ENCODE measurements at places on chromosomes 12 and 14.

- no peak for DNase-seq
These were observed 193.7 kb upstream of the PDE3A start for GRCh38 chr12:20174528-20175175.

DNA sequence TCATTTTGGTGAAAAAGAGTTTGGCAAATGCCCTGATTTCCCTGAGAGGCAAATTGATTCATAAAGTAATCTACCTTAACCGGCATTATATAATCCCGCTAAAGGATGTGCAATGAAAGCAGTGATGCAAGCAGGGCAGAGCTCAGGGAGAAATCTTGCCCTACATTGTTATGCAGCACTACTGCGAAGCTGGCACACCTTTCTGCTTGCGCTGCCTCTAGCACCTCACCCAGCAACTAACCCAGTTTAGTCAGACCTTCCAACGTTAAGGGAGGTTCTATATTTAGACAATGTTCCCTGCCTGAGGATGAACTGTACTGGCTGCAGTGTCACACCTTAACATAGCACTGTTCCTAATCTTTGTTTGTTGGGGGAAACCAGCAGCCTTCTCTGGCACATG is 60.8 kb upstream of the CCDC196 start:
- DNase-seq: no peak

- DNase-seq: no peak
These were observed 11.9 kb downstream of the GPR68 start for GRCh38 chr14:91232603-91233002.

- DNase-seq: peak; percentile 7
These were observed 230.5 kb downstream of the EFCAB11 start for GRCh38 chr14:89723930-89724627.

- DNase-seq: peak; percentile 18
These were observed 23.8 kb downstream of the BAZ1A start for GRCh38 chr14:34851395-34851794.

DNA sequence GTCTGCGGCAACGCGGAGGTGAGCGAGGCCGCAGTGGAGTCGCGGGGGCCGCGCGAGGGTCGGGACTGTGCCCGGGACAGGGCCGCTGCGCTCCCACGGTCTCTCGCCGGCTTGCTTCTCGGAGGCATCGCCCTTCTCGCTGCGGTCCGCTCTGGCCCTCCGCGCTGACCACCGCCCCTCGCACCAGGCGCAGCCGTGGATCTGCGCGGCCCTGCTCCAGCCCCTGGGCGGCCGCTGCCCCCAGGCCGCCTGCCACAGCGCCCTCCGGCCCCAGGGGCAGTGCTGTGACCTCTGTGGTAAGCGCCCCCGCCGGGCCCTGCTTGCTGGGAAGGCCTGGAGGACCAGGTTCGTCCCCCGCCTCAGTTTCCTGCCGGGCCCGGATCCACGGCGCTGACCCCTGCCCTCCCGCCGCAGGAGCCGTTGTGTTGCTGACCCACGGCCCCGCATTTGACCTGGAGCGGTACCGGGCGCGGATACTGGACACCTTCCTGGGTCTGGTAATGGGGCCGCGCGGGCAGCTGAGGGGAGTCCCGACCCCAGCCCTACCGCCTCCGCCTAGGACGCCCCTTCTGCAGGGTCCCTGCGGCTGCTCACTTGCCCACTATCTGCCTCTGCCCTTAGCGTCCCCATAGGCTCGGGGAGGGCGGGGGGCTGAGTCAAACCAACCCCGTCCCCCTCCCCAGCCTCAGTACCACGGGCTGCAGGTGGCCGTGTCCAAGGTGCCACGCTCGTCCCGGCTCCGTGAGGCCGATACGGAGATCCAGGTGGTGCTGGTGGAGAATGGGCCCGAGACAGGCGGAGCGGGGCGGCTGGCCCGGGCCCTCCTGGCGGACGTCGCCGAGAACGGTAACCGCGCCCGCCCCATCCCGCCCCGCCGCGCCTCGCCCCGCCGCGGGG is 7.0 kb downstream of the AMN start:
- DNase-seq: no peak

GRCh38 chr12:113461666-113462065 is 10.0 kb downstream of the LHX5 start:
- no peak for DNase-seq

DNA sequence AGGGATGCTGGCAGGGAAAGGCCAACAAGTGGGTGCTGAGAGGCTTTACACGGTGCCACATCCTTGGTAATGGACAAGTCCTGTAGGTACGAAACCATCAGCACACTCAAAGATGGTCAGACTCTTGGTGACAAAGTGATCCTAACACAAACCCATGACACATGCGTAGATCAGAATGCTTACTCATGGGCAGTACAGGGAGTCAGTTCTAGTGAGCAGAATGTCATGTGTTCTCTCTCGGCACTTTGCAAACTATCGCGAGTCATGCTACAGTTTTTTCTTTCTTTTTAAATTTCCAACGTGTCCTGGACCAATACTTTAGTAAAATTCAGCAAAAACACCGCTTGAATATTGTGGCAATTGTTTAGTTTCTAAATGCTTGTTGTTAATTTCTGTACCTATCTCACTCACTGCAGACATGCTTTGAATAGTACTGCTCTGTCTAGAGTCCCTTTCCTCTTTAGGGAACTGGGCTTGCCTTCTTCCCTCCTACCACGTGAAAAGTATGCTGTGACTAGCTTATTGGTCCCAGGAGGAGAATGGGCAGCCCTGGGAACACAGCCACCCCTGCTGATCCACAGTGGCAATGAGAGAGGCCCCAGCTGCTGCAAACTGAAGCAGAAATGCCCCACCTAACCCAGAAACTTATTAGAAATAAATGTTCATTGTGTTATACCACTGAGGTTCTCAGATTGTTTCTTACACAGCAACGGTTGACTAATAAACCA is 62.4 kb downstream of the UBR7 start:
- DNase-seq: peak; percentile 61

DNA sequence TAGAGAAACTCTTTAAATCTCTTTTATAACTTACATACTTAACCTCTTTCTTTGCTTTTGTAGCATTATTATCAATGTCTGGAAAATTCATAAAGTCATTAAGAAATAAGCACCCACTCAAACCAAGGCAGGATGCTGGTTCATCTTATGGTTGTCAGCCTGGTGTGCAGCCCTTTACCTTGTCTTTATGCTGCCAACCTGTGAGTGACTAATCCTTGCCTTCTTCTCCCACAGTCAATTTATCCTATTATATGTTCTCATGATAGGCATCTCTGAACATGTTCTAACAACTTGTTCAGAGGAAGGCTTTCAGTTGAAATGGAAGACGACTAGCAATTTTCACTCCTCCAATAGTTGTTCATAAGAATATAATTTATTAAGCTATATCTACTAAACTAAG is 186.9 kb upstream of the CAND1 start:
- no peak for DNase-seq

DNA sequence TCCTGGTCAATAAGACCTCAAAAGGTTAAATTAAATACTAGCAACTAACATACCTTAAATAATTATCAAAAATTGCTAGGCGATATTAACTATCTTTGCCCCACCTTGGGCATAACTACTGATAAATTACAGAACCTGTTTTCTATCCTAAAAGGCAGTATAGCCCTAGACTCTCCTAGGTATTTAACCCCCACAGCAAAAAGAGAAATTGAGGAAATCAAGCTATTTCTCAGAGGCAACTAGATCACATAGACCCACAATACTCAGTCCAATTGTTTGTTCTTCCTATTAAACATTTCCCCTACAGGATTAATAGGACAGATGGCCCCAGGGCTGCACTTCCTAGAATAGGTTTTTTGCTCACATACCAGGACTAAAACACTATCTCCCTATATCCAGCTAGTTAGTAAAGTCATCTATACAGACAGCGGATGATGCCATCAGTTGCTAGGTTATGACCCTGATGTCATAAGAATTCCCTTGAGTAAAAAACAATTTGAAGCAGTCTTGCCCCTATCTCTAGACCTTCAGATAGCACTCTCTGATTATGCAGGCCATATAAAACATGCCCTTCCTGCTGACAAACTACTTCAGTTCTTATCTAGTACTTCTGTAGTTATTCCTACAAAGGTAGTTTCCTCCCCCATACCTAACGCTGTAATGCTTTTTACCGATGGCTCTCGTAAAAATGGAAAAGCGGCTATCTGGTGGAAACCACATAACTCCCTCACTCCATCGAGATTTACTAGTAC is 118.4 kb downstream of the PPHLN1 start:
- no peak for DNase-seq

- peak; percentile 39 for DNase-seq
These were observed 240.5 kb upstream of the DAAM1 start for GRCh38 chr14:58947814-58948445.

- peak; percentile 25 for DNase-seq
These were observed 28.8 kb downstream of the HOXC4 start for GRCh38 chr12:54082397-54082892.

DNA sequence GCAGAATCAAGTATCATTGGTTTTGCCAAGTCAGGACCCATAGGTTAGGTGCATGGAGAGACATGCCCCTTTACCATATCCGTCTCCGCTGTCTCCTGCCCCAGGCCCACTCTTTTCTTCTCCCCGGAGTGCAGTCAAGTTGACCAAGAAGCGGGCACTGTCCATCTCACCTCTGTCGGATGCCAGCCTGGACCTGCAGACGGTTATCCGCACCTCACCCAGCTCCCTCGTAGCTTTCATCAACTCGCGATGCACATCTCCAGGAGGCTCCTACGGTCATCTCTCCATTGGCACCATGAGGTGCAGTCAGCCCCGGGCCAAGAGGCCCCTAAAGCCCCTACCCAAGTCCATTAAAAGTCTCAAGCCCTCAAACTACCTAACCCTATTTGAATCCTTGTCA is 5.0 kb downstream of the GLI1 start:
- no peak for DNase-seq

DNA sequence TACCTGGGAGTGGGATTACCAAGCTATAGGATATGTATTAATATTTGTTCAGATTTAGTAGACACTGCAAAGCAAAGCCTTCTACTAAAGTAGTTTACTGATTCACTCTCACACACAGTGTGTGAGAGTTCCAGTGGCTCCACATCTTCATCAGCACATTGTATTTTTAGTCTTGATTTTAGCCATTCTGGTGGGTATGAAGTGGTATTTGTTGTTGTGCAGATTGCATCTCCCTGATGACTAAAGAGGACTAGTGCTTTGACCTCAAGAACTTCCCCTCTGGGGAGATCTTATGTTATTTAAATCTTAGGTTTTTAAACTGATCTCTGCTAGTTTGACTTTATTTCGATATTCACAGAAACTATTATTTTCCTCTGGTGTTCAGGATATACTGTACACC is 479.7 kb upstream of the RGS6 start:
- no peak for DNase-seq

GRCh38 chr14:64410084-64410774 is 22.1 kb downstream of the MTHFD1 start:
- DNase-seq: peak; percentile 49

DNA sequence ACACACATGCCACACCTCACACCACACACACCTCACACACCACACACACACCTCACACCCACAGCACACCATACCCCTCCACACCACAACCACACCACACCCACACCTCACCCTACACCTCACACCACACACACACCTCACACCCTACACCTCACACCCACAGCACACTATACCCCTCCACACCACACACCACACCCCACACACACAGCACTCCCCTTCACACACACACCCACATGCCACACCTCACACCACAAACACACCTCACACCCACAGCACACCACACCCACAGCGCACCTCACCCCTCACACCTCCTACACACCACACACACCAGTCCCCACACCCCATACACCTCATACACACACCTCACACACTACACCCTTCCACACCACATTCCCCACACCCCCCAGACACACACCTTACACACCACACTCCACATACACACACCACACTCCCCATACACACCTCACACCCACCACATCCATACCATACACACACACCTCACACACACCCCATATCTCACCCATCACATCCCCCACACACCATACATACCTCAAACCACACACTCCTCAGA is 80.0 kb downstream of the ACTN1 start:
- DNase-seq: no peak

DNA sequence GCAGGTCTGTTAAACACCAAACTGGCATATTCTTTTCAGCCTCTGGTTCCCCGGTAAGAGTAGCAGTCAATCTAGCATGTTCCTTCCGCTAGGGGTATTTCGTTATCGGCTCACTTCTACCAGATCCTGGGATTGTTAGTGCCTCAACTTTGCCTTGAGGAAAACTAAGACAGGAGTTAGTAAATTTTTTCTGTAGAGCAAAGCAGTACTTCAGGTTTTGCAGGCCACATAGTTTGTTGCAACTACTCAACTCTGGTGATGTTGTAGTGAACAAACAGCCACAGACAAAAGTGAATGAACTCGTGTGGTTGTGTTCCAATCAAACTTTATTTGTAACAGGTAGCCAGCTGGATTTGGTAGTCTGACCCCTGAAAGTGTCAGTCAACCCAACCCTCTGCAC is 6.3 kb upstream of the CDH24 start:
- DNase-seq: no peak

GRCh38 chr12:66228462-66228861 is 39.4 kb downstream of the IRAK3 start:
- no peak for DNase-seq

DNA sequence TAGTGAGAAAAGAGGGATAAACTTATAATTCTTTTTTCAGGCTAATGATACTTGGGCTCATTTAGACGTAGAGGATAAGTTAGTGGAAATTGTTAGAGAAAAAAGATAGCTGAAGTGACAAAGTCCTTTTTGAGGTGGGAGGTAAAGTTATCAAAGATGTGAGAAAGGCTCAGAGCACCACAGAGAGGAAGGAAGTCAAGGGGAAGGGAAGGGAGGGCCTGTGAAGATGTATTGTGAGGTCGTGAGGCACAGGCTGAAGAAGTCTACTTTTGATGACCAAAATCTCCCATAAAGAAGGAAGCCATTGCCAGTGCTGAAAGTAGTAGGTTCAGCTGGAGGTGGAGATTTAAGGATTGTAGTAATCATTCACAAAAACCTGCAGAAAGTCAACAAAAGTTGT is 19.4 kb upstream of the PTGDR start:
- no peak for DNase-seq

GRCh38 chr14:105527826-105528585 is 1.6 kb downstream of the TMEM121 start:
- DNase-seq: peak; percentile 67

DNA sequence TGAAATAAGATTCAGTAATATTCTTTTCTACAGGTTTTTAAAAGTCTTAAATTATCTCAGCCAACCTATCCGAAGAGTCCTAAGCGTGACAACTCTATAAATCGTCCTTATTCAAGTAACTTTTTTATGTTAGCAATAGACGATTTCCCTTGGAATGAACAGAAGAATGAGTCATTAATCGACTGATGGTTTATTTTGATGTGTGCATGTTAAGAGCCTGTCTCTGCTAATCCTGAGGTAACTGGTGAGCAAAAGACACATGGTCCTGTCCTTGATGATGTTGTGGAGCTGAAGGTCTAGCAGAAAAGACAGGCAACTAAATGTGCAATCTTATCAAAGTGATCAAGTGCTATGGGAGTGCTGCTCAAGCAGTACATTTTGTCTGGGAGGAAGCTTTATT is 80.4 kb downstream of the DAAM1 start:
- DNase-seq: no peak

- DNase-seq: peak; percentile 98
These were observed 29.6 kb downstream of the EEA1 start for GRCh38 chr12:92899386-92900001.

- peak; percentile 76 for DNase-seq
These were observed 11.9 kb downstream of the TMTC3 start for GRCh38 chr12:88153959-88154358.

GRCh38 chr14:102469261-102469660 is 40.3 kb downstream of the ANKRD9 start:
- DNase-seq: no peak

Measured in fibroblast of villous mesenchyme (primary cell).